ENCODE measurements at places on chromosomes 1 and 21.

DNA sequence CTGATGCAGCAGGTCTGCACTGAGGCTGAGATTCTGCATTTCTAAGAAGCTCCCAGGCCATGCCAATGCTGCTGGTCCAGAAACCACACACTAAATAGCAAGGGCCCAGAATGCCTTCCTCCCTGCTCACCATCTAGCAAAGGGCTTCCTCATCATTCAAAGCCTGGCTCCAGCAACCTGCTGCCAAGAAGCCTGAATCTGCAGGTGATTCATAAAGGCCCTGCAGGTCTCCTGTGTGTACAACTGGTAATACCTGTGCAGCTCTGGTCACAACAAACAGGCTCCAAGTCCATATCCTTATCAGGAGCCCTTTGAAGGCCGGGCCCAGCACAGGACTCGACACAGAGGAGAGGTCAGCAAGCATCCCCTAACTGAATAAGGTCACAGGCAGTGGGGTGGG, 26.7 kb downstream of the GLIS1 start:
- DNase-seq, result no peak

- DNase-seq, result peak; percentile 77
Observed at GRCh38 chr1:235708390-235708962, 58.9 kb upstream of the GNG4 start.

DNA sequence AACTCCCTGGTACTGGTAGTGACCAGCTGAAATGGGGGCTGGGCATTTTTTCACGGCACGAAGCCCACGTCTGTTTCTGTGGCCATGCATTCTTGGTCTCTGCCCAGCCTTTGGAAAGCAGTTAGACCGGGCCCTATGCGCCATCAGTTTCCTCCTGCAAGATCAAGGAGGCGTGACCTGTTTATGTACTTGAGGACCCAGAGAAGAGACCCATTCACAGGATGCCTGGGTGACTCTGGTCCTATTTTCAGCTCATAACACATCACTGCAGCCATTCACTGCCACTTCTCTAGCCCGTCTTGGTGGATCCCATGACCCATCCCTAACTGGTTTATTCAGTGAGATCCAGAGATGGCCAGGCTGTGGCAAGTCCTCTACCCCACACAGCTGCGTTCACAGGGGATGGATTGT, 70.4 kb downstream of the SPSB1 start:
- DNase-seq, result no peak

GRCh38 chr21:29184037-29184436, 53.6 kb downstream of the MAP3K7CL start:
- no peak for DNase-seq

GRCh38 chr1:118104951-118105350, 80.1 kb downstream of the SPAG17 start:
- no peak for DNase-seq
